ENCODE measurements at places on chromosomes 7 and 10.

DNA sequence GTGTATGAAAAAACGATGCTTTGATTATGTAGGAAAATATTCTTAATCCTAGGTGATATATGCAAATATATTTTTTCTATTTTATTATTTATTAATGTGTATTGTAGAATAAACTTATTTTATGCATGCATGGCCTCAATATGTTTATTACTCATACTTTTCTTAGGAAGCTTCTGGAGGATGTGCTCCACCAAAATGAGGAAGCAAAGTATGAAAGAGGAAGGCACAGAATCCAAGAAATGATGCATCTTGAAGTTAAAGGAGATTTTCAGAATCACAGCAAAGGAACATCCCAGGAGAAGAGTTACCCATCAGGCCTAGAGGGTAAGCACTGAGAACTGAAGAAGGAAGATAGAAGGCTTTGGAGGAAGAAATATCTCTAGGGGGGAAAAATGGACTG is 35.0 kb upstream of the MRPS16 start:
- DNase-seq, result no peak

GRCh38 chr7:85750454-85750949 is 563.6 kb upstream of the SEMA3D start:
- DNase-seq, result no peak

DNA sequence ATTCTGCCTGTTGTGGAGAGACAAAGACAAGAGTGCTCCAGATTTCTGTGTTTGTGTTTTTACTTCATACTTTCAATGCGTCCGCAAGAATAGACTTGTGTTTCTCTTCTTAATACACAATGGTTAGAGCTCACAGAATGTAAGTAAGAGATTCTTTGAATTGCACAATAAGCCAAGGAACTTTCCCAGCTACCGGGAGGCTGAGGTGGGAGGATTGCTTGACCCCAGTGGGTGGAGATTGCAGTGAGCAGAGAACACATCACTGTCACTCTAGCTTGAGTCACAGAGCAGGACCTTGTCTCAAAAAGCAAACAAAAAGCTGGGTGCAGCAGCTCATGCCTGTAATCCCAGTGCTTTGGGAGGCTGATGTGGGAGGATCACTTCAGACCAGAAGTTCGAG is 250.7 kb upstream of the MYO3A start:
- no peak for DNase-seq

GRCh38 chr10:132906106-132906505 is 36.3 kb downstream of the CFAP46 start:
- no peak for DNase-seq

DNA sequence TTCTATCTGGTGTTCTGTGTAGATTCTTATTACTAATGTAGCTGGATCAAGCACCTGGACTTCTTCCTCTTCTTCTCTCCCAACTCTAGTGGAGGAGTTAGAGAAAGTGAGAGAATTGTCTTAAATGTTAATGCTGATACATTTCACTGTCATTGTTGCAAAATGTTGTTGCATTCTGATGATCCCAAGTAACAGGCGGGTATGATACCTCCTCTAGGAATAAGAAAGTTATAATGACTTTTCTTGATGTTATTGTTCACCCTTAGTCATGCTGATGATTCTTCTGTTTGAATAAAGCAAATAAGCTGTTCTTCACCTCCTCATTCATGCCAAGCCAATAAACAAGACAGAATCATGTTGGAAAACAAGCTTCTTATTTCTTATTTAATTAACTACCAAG is 9.1 kb downstream of the CHRM2 start:
- no peak for DNase-seq

DNA sequence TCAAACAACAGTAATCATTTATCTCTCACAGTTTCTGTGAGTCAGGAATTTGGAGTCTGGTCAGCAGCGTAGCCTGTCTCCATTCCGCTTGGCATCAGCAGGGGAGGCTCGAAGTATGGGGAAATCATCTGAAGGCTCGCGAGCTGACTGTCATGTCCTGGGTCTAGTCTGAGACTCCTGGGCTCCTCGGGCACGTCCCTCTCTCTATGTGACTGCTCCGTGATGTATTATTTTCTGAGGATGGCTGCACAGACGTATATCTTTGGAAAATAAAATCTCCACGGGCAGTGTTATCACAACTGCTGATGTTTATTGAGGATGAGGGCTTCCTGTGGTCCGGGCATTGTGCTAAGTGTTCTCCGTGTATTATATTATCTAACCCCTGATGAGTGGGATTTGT is 23.3 kb upstream of the PCGF5 start:
- DNase-seq, result no peak

DNA sequence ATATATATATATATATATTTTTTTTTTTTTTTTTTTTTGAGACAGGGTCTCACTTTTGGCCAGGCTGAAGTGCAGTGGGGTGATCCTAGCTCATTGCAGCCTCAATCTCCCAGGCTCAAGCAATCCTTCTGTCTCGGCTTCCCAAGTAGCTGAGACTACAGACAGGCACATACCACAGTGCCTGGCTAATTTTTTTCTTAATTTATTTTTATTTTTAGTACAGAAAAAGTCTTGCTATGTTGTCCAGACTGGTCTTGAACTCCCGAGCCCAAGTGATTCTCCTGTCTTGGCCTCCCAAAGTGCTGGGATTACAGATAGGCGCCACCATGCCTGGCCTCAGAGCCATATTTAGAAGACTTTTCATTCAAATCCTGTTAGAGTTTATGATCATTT is 79.6 kb downstream of the PRTFDC1 start:
- DNase-seq, result no peak

DNA sequence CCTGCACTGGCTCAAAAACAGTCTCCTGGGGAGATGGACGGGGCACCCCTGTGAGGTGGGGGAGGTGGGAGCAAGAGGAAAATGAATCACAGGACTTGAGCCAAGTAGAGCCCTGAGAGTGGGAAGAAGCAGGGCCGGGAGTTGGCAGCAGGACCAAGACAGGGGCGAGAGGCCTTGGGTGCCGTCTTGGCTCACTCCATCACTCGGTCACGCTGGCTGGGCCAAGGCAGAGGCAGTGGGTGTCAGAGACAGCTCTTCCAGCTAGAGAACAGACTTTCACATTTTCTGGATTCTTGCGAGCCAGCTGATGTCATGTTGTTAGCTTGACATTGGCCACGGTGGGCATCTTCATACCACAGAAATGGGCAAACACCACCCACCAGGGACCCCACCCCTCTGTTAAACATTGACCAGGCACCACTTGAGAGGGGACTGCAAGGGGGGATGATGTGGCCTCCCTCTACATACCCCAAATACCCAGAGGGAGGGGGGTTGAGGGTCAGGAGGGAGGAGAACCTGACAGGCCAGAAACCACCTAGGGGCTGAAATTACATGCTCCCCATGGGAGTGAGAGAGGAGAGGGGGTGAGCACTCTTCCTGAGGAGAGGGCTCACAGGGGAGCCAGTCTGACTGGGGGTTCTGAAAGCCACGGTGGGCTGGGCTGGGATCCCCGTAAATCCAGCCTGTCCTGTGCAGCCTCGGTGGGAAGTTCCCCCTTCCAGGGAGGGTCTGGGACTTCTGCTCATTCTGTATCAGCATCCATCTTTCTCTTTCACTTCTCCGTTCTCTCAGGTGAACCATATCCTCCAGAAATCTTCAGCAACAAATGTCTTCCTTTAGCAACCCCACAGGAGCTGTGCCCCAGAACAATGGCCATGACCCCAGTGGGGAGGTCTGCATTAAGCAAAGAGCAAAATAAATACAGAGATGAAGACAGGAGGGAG is 19.6 kb downstream of the CAMK2B start:
- DNase-seq, result no peak

GRCh38 chr7:142961973-142962926 is at the start of gene KEL:
Gene KEL, minus strand, starts transcription at chr7:142962363. Its CDS starts 157 bp downstream, at chr7:142962206.
- no peak for DNase-seq

- DNase-seq, result no peak
These were observed 188.5 kb downstream of the TMEM178B start for GRCh38 chr7:141262101-141263090.

DNA sequence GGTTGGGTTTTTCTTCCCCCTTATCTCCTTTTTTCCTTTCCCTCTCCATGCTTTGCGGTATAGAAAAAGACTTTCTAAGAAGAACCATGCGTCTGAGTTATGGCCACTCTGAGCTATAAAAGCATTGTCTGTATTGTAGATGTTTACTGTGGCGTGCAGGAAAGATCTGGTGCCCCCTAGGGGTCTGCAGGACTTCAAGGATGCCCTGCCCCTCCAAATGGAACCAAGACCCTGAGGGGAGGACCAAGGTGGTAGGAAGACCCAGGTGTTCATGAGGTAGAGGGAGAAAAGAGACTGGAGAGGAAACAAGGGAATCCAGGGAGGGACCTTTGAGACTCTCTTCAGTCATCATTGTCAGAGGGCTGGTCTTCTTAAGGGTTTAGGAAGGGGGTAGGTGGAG is 68.8 kb downstream of the CYP26A1 start:
- DNase-seq, result no peak

DNA sequence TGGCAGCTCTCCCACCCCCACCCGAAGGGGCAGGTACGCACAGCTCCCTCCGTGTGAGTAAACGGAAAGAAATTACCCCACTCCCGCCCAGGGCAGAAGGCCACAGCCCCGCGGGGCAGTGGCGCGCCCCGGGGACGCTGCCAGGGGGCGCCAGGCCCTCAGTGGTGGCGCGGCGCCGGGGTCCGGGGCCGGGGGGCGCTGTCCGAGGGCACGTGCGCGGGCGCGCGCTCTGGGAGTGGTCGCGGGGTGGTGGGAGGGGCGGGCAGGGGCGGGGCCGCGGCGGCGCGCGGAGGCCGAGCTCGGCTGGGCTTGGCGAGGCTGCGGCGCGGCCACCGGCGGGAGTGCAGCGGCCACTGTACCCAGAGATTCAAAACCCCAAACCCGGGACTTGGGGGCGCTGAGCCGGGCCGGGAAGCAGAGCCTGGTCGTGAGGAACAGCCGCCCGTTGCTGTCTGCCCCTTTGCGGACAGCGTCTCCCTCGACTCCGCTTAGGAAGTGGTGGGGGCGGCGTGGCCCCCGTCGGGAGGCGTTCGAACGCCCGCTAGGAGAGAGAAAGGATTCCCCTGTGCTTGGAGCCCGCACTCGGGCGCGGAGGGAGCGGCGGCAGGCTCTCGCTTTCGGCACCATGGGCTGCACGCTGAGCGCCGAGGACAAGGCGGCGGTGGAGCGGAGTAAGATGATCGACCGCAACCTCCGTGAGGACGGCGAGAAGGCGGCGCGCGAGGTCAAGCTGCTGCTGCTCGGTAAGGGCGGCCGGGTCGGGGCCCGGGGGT is at the start of gene GNAI1:
Gene GNAI1 (plus strand): TSS at position 296 of the 773 bp plus-strand sequence. CDS start 330 bp downstream, at position 626.
- no peak for DNase-seq

DNA sequence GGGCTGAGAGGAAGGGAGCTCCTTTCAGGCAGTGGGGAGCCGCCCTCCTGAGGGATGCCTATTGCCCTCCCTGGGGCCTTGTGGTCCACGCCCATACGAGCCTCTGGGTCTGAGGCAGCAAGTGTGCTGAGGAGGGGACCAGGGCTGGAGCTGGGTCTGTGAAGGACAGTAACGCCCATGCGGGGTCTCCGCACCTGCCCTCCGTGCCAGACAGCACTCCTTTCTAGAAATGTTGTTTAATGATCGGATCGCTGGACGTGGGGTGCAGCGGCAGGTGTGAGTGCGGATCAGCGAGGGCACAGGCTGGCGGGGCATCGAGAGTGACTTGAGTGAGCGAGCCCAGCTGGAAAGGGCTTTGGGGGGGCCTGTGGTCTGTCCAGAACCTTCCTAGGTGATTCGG is 70.1 kb downstream of the ELFN1 start:
- DNase-seq, result no peak

DNA sequence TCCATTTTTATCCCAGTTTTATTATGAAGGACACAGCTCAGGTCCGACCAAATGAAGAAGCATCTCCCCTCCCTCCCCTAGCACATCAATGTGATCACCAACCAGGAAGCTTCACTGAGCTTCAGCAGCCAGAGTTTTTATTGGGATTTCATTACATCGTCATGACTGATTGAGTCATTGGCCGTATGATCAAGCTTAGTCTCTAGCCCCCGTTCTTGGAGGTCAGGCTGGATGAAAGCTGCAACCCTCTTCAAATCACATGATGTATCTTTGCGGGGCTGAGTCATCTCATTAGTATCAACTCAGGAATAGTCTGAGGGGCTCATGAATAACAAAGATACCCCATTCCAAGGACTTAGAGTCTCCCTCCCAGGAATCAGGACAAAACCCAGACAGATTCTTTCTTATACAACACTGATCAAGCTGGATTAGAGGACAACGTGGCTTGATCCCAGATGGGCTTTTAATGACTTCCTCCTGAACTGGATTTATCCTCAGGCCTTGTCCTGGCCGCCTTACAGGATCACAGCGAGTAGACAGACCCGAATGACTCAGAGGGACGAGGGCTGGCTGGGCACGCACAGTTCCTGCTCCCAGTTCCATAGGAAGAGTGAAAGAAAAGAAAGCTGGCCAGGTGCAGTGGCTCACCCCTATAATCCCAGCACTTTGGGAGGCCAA is 14.5 kb downstream of the LIMK1 start:
- no peak for DNase-seq

DNA sequence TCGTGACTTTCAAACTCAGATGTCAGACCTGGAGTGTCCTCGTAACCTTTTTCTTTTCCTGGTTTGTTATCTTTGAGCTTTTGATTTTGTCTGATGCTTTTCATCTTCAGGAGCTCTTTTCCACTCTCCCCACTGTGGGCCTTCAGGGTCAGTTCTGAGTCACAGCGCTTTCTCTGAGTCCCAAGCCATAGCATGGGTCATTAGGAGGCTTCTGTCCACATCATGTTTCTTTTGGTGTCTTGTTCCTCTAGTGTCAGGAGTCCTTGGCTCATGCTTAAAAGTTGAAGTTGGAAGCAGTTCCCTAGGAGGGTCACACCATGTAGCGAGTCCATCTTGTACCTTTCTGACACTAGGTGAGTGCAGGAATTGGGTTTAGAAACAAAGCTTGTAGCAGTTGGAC is 40.3 kb downstream of the DAGLB start:
- DNase-seq, result no peak

DNA sequence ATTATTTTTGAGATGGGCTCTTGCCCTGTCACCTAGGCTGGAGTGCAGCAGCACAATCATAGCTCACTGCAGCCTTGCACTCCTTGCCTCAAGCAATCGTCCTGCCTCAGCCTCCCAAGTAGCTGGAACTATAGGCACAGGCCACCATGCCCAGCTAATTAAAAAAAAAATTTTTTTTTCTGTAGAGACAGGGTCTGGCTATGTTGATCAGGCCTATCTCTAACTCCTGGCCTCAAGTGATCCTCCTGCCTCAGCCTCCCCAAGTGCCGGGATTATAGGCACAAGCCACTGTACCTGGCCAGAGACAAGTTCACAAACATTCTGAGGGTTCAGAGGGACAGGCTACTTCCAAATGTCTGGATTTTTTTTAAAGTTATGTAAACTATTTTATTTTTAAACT is 32.1 kb upstream of the PURB start:
- DNase-seq, result no peak

- peak; percentile 34 for DNase-seq
These were observed 169.9 kb upstream of the ASAH2 start for GRCh38 chr10:50421026-50421719.

All from effector memory CD8-positive, alpha-beta T cell (primary cell).